ENCODE measurements at places on chromosomes 3 and 15.

GRCh38 chr3:150887031-150887430 is 18.2 kb downstream of the MINDY4B start:
- no peak for DNase-seq

- DNase-seq, result no peak
Measured at GRCh38 chr3:65907232-65908130, 131.2 kb downstream of the MAGI1 start.

DNA sequence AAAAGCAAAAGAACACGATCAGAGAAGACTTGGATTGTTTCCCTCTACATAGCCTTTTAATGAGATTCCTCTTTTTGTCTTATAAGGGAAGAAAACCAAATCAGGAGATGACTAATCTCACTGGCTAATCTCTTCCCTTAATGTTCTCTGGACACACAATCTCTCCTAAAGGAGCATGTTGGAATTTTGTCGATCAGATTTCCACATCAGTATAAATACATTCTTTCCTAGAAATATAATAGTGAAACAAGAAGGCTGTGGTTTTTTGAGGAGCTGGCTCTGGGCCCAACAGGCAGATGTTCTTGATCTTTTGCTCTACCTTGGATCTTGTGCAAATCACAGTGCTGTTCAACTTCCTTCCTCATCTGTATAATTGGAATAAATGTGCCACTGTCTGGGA is 94.0 kb downstream of the GTPBP8 start:
- no peak for DNase-seq

DNA sequence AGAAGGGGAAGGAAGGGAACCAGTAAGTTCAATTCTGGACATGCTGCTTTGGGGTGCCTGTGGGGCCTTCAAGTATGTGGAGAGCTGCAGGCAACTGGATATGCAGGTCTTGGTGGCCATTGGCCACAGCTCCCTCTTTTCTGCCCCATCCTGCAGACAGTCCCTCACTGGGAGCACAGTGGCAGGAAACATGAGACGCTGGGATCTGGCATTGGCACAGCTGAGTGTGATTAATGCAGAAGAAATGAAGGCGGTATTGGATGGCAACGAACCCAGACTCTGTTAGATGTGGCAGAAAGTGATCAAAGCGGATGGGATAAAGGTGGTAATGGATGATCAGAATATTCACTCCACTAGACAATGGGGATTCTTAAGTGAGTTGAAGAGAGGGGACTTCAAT is 23.2 kb upstream of the VPS8 start:
- no peak for DNase-seq

DNA sequence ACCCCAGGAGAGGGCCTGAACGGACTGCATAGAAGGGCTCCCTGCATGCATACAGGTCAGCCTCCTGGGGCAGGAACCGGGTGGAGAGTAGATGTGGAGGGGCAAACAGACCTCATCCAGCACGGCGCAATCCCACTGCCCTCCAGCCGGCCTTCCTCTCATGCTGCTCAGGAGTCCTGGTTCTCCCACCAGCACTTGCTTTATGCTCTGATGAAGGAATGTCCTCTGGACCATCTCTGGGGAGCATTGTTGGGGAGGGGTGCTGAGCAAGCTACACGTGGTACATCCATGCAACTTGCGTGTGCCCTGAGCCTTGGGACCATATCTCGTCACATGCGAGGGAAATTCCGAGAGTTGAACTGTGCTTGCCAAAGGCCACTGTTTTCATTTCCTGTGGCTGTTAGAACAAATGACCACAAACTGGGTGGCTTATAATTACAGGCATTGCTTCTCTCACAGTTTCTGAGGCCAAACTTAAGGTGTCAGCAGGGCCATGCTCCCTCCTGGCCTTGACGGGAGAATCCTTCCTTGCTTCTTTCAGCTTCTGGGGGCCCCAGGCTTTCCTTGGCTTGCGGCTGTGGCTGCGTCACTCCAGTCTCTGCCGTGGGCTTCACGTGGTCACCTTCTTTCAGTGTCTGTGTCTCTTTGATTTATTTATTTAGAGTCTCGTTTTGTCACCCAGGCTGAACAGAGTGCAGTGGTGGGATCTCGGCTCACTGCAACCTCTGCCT is 12.2 kb downstream of the SELENOS start:
- no peak for DNase-seq

DNA sequence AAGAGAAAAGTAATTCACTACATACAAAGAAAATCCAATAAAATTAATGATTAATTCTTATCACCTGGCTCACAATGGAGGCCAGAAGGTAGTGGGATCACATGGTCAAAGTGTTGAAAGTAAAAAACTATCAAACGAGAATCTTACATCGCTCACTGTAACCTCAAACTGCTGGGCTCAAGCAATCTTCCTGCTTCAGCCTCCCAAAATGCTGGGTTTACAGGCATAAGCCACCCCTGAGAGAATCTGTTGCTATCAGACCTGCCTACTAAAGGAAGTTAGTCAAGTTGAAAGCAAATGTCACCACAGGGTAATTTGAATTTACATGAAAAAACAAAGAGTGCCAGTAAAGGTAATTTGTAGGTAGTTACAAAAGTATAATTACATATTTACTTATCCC is 103.3 kb downstream of the PCCB start:
- DNase-seq, result no peak

GRCh38 chr15:44394062-44394461 is 33.4 kb upstream of the CTDSPL2 start:
- DNase-seq, result no peak

GRCh38 chr3:89504432-89504831 is 397.0 kb downstream of the EPHA3 start:
- no peak for DNase-seq

- DNase-seq, result no peak
Measured at GRCh38 chr3:175392653-175393052, 533.5 kb downstream of the NAALADL2 start.

GRCh38 chr15:60392986-60393790 is 4.6 kb downstream of the ANXA2 start:
- peak; percentile 60 for DNase-seq

DNA sequence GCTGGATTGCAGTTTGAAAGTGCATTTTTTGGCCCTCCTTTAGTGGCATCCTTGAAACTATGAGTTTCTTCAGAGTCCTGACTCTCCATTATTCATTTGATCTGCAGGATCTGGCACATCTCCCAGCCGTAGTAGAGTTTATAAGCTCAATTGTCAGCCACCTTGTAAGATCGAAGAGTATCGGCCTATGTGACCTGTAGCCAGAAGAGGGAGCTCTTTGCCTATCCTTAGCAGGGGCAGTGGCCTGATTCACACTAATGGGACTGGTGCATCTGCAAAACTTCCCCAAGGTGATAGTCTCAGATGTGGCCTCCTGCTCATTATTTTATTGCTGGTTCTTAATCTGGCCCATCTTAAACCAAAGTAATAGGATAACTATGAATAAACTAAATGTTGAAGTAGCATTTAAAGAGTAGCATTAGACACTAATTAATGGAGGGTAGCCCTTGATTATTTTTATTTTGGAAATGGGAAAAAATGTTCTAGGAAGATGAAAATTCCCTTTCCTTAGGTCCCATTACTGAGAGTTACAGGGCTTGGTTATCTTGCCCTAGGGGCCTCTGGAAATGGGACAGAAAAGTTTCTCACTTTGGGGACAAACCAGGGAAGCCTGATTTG is 21.2 kb downstream of the GCSAM start:
- peak; percentile 66 for DNase-seq

DNA sequence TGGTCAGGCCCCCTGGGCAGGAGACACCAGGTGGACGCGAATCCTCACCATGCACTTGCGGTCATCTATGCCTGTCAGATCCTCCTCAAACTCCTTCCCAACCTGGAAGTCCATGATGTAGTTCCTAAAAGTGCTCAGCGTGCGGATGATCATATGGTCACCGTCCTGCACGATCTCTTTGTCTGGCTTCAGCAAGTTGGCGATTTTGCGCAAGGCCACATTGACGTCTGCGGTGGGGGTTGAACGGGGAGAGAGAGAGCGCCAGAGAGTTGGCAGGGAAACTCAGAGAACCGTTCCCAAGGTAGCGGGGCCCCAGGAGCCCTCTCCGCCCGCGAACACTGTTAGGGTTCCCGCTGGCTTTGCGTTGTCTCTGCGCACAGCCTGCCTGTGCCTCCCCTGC is 809 bp downstream of the RBP1 start:
- no peak for DNase-seq

- DNase-seq, result no peak
Measured at GRCh38 chr3:34635352-34635850, 837.0 kb downstream of the PDCD6IP start.

GRCh38 chr15:98981851-98982722 is 25.5 kb downstream of the PGPEP1L start:
- DNase-seq, result no peak
